Hematopoietic multipotent progenitor cell treated with erythropoietin and hydrocortisone succinate and interleukin-3 and kit ligand, for 4 days (in vitro differentiated cells): ENCODE measurements at places on chromosomes 2 and 18.
A peak's percentile ranks its signal among the peaks of the same experiment; 100 is the strongest.

DNA sequence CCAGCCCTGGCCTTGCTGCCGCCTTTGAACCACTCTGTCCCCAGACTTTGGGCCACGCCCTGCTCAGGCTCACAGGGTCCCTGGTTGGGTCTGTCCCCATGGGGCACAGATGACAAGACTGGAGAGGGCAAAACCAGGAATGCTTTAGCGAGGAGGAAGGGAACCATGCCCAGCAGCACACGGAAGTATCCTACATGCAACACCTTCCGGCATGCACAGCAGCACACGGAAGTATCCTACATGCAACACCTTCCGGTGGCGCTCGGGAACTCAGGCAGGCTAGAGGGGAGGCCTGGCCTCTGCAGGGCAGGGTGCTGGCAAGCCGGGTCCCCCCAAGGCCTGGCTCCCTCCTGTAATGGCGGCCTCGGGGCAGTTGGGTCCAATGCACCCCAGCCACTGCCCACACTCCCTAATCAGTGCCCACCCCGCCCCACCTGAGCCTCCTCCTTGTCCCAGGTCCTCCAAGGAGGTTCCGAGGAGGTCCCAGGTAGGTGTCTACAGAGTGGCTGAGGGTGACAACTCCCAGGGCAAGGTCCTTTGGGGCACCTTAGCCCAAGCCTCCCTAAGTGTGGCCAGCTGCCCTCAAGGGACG lies 33.6 kb upstream of the SNED1 start:
- DNase-seq = no peak

DNA sequence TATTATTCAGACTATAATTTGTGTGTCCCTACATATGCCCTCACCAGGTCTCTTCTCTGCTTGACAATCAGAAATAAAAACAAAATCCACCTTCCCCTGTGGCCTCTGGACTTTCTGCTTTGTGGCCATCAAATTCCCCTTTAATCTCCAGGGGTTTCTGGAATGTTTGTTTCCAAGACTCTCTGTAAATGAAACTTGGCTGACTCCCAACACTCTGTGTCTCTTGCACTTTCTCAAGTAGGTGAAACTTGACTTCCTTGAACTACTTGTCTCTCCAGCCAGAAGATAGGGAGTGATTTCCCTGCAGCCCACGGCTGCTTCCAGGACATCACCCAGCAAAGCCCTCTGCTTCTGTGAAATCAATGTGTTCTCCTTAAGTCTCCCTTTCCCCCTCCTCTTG lies 54.1 kb upstream of the AQP4 start:
- DNase-seq = no peak

GRCh38 chr2:139124271-139124670 lies 344.1 kb upstream of the NXPH2 start:
- DNase-seq = no peak

- DNase-seq = peak; percentile 28
Measured at GRCh38 chr2:53202063-53202462, 565.5 kb upstream of the CHAC2 start.

GRCh38 chr2:76760367-76760704 lies 761.8 kb downstream of the LRRTM4 start:
- no peak for DNase-seq

- no peak for DNase-seq
Measured at GRCh38 chr18:9884532-9885140, 1.1 kb upstream of the TXNDC2 start.

DNA sequence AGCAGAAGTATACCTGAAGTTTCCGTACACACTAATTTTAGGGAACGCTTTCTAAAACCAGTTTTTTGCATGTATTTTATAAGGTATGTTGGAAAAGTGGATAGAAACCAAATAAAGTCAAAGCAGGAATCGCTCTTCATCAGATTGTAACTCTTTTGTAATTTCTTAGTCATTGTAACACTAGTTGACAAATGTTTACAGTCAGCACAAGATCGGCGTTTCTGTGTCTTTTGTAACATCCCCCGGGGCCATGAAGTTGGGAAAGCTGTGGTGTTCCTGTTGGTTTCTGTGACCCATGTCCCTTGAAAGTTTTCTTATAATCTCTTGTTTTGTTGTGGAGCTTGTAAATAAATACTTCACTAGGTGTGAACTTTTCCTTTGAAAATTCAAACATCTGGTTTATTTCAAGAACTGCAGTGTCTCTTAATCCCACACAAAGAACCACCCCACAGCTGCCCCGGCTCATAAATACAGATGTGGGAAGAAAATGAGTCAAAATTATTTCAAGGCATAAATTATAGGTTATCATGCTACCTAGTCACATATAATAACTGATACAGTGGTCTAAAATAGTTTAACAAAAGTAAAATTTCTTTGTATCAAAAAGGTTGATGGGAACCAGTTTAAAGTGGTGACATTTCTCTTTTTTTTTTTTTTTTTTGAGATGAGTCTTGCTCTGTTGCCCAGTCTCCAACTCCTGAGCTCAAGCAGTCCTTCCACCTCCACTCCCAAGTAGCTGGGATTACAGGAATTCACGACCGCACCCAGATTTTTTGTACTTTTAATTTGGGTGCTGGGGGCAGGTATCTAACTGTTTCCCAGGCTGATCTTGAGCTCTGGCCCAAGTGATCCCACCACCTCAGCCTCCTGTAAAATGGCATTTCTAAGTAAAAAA lies 751 bp upstream of the NMI start:
- peak; percentile 64 for DNase-seq

DNA sequence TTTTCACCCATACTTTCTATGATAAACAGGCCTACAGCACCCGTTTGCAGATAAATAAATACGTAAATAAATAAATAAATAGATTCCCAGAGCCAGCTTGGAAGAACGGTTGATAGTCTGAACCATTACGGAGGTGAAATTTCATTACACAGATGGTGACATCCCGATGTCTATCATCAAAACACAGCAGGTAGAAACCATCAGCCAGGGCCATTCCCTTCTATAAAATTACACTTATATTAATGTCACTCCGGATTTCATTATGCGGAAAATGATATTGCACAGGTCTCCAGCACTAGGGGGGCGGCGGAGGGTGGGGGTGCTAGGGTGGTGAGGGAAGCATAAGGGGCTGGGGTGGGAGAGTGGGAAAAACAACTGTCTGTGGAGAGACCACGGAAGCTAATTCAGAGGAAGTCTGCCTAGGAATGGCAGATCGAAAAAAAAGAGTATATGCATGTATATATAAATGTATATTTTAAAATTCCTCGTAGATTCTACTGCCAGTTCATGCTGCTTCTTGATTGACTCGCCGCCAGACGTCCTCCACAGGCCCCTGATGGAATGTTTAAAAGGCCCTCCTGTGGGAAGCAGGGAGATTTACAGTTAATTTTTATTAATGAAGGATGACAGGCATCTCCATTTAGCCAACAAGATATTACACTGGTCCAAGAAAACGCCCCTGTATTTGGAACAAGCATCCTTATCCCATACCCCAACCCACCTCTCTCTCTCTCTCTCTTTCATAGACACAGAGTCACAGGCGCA lies 1906.0 kb upstream of the PIK3C3 start:
- no peak for DNase-seq

GRCh38 chr18:57434536-57435494 lies at the start of gene ONECUT2:
TSS of gene ONECUT2 (plus strand) at chr18:57435374. CDS start at chr18:57435717, 343 bp downstream.
- peak; percentile 94 for DNase-seq

DNA sequence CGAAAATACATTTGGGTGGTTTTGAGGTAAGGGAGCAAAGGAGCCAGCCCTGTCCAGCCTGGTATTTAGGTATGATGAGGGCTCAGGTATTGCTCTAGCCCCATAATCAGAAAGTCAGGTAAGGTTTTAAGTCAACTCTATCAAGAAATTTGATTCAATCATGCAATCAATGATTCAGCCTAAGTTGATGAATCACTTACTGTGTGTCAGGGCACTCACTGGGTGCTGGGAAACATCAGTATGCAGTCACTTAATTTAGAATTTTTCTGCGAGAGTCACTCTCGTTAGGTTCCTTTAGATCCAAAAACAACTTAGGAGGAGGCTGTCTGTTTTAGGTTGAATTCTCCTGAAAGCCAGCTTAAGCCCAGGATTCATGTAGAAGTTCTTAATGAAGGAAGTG lies 17.7 kb upstream of the SERPINB2 start:
- DNase-seq = no peak

- no peak for DNase-seq
Measured at GRCh38 chr2:217642944-217643343, 359.9 kb downstream of the TNS1 start.

GRCh38 chr18:48814490-48815178 lies 136.1 kb downstream of the SMAD7 start:
- DNase-seq = no peak

DNA sequence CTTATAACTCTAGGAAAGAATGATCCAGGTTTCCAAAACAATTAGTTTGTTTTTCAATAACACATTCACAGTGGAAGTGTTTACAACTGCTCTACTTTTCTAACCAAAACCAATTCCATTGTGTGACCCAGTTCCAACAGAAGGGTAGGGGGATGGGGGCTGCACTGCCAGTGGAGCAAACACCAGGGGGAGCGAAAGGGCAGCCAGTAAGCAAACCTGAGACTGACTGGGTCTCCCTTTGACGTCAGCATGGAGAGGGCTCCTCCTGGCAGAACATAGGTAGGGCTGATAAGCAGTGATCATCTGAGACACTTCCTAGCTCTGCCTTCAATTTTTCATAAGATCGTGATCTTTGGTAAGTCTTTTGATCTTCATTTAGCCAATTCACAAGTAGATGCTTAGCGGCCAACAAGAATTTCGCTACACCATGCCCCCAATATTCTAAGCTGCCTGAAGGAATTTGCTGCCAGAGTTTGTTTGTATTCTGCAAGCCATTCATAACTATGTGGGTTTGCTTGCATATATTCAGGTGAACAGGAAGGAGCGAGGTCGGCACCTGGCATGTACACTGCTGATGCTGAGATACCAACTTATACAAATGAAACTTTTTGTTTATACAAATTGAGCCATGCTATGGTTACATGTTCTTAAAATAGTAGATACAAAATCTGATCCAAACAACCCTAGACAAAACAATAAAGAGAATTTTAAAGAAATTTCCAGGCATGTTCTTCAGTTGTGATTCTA lies 45.9 kb downstream of the ST6GAL2 start:
- DNase-seq = peak; percentile 31

DNA sequence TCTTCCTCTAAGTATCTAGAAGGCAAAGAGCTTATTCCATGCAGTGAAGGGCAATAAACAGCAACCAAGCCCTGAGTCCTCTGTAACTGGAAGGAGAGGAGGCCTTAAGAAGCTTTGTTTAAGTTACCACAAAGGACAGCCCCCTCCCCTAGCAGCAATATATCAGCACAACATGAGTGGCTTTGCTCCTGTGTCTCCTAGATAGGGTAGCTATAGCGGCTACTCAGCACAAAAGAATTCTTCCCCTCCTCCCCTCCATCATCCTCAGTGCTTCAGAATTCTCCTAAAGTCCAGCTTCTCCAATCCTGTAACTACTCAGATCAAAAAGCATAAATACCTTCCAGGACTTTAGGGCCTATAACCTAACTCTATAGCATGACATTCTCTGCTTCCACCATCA lies 16.5 kb downstream of the SUMO1 start:
- peak; percentile 64 for DNase-seq

GRCh38 chr18:58180738-58181353 lies 136.8 kb downstream of the NEDD4L start:
- peak; percentile 72 for DNase-seq

GRCh38 chr2:232322560-232323327 lies 55.8 kb upstream of the ALPP start:
- no peak for DNase-seq

DNA sequence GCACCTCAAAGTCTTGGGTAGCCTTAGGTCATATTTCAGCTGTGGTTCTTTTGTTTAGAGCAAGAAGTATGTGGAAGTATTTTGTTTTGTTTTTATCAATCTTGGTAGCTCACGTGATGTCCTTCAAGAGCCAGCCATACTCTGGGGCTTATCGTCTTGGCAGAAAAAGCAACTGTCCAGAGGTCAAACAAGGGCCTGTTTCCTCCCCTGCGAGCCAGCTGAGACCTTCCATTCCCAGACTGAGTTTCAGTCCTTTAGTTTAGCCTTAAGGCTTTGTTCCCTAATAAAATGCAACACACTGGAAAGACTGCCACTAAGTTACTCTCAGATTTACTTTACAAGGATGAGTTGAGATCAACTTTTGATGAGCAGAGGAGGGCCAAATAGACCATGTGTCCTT lies 63.5 kb downstream of the TXNL1 start:
- no peak for DNase-seq

DNA sequence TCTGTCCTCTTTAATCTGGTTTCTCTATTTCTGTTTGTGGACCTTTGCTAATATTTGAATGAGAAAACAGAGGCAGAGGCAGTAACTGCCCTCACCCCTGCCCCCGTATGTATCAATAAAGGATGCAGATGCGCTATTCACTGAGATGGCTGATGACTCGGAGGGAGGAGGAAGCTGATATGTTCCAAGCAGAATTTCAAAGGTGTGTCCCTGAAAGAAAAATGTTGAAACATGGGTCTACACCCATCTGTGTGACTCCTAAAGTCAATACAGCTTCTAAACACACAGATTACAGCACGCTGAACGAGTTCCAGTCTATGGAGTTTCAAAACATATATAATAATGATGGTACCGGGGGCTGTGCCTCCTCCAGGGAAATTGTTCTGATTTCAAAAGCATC lies 38.8 kb downstream of the EPHA4 start:
- no peak for DNase-seq

GRCh38 chr2:195498176-195498575 lies 158.8 kb upstream of the SLC39A10 start:
- DNase-seq = peak; percentile 71

DNA sequence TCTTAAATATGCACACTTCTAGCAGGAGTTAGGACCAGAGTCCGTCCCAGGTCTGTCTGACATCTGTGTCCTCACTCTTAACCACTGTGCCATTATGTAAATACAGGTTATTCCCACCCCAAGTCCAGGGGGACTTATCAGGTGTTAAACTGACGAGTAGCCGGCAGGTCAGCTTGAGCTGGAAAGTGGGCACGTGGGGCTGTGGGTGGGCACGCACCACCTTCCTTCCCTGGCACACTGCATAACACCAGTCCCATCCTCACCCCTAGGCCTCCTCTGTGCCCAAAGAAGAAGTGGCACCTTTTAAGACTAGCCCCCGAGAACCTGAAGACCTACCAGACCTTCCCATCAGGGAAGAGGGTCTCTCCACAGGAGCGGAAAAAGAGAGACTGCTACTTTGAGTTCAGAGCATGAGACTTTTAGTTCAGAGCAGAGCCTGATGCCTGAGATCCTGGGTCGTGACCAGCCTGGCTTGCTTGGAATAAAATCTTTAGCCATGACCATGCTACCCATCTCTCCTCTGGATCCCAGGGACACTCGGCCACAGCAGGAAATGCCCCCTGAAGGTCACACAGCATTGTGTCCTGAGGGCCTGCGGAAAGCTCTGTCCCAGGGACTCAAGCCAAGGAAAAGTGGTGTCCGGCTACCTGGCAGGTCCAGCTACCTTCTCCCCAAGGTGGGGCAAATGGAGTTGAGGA lies 62.0 kb downstream of the CIB4 start:
- no peak for DNase-seq

DNA sequence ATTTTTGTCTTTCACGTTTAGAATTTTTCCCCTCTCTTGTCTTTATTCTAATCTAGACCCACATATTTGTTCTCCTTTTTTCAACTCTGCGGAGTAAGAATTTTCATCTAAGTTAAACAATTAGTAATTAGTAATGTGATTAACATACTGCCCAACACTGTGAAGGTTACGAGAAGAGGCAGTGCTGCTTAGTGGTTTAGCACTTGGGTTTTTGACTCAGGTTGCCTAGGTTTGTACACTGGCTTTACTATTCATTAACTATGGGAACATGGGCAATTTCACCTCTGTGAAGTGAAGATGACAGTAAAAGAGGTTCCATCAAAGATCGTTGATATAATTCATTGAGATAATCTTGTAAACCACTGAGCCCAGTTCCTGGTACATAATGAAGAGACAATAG lies 82.2 kb upstream of the PNPT1 start:
- no peak for DNase-seq

- DNase-seq = no peak
Measured at GRCh38 chr2:104844807-104845551, 8.9 kb upstream of the POU3F3 start.
